ENCODE measurements at places on chromosomes 6 and 20. TPM values are rescaled to one million over a fixed set of nuclear protein-coding genes. Genes with fewer than 3 reads are reported as not detected.

- no peak for DNase-seq
Measured at GRCh38 chr6:2842139-2842552, 483 bp upstream of the SERPINB1 start.

- no peak for DNase-seq
Measured at GRCh38 chr20:10611357-10611756, 62.4 kb downstream of the JAG1 start.

DNA sequence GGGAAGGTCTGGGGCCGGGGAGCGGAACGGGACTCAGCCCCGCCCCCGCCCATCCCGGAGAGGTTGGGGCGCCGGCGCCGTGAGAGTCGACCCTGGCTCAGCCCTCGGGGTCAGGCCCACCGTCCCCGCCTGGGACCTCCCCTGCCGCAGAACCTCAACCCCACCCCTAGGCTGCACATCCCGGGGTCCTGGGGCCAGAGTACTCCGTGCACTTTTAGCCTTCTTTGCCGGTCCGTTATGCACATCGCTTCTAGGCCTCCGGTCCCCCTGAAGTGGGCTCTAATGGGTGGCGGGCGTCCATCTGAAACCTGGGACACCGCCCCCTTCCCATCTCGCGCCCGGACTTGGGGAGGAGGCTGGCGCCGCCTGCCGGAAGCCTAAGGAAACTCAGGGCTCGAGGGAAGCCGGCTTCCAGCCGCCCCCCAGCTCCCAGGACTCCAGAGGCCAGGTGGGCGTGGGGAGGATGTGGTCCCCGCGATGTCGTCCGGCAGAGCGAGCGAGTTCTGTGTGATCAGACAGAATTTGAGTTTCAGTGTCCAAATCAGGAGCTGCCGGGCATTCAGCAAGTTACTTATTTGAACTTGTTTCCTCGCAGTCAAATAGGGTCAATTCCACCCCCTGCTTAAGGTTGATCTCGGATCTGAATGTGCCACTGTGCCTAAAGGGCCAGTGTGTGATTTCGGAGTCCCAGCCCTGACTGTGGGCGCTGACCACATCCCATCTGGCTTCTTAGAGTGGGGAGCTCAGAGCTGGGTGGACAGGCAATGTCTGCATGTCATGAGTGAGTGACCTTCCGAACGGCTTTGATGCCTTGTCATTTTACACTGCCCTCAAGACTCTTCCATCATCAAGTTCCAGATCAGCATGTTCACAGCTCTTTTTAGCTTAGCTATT lies 47.6 kb downstream of the CPXM1 start:
- DNase-seq: no peak

DNA sequence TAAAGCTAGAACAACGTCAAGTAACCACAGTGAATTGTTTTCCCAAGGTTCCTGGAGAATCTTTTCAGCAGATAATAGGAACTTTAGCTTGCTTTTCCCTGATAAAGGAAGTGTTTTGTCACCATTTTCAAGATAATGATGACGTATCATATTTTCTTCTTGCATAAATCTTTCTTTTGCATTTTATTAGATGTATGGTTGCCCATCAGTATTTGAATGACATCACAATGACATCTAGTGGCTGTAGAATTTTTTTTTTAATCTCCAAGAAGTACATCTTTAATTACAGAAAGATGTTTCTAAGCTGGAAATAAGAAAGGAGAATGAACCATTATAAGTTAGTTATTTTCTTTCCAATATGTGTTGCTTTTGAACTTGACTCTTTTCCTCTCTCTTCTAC lies 83.0 kb downstream of the CENPW start:
- no peak for DNase-seq

DNA sequence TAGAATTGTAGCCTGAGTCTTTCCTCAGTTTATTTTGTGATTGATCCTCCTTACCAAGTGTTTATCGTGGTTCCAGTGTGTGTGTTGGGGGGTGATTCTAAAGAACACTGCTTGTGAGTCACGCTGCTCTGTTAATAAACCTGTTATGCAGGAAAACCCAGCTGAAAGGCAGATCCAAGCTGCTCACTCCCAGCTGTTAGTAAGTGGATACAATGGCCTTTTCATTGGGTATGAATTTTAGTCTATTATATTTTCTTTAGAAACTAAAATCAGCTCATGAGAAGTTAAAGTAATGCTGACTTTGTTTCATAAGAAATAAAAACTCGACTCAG lies 12.2 kb upstream of the DSTN start:
- no peak for DNase-seq

DNA sequence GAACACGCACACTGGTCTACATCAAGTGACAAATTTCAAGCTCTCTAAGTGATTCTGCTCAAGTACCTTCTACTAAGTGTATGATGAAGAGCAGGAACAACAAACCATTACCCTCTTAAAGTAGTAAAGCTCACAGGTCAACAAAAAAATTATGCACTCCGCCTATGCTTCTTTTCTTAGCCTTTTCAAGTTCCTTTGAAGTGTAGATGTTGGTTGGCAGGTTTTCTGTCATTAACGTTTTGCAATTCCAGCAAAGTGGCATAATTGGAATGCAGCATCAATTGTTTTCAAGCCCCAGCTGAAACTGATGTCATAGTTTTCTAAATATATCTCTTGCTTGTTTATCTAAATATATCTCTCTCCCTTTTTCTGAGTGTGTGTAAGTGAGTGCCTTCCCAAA lies 396.9 kb upstream of the EYS start:
- no peak for DNase-seq

Gene CCN6
- total RNA-seq: 0.42 TPM
